Stimulated activated CD8-positive, alpha-beta memory T cell treated with anti-CD3 and anti-CD28 coated beads, Interleukin-4, amount 100 ng/mL, for 4 hours (primary cell): ENCODE measurements at places on chromosomes 6 and 20.

DNA sequence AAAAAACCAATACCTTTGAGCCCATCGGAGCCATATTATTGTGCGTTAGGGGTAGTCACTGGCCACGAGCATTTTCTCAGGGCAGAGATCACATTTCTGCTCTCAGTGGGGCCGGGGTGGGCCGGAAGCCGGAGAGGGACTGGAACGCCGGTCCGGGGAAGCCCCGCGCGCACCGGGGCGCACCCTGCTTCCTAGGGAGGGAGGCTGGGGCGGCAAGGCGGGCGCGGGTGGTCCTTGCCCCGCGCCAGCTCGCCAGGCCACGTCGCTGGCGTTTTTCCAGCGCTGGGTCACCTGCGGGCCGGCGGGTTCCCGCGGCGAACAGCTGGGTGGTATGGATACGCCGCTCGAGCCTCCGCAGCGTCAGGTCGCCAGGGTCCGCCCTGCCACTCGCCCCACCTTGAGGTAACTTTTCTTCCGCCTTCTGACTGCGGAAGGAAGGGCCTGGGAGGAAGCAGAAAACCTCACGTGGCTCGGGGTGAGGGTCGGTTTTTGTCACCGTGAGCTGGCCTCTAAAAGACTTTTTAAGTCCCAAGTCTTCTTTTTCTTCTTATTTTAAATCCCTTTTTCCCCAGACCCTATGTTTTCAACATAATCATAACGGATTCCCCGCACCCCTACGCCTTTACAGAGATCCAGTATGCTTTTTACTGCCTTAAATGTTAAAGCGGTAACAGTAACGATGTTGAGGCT is 2.7 kb upstream of the EEF1A1 start:
- peak; percentile 67 for DNase-seq

- DNase-seq, result no peak
Measured at GRCh38 chr6:116355796-116356195, 15.0 kb upstream of the DSE start.

- no peak for DNase-seq
Measured at GRCh38 chr6:20640181-20640580, 105.9 kb downstream of the CDKAL1 start.

- DNase-seq, result no peak
Measured at GRCh38 chr20:32429745-32430360, 71.7 kb downstream of the ASXL1 start.

DNA sequence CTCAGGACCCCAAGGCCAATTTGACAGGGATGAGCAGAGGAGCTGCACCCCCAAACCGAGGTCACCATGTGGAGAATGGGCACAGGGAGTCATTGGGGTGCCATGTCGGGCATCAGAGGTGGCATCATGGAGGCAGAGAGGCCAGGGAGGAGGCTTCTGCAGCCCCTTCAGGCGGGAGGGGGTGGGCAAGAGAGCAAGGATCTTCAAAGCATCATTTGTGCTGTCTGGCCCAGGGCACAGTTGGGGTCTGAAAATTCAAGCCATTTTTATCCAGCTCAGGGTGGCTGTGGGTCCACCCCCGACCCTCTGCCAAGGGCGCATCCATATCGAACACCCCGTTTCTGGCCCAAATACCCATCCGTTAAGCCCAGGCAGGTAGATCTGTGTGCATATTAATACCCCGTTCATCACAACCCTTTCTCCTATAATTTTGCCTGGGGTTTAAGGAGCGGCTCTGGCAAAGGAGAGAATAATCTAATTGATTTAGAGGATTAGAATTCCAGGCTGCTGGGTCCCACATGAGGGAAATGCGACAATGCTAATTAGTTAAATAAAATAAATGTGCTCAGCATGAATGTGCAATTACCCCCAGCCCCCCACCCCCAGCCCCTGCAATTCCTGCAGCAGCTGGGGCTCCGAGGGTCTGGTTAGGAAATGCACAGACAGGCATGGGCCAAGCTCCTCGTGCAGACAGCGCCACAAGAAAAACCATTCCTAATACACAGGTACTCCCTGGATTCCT is 31.9 kb downstream of the VSTM2L start:
- no peak for DNase-seq
